ENCODE measurements at places on chromosomes 5 and 9. TPM values are rescaled to one million over a fixed set of nuclear protein-coding genes. Genes with fewer than 3 reads are reported as not detected.

Gene RNF145
- total RNA-seq = 51.6 TPM

Gene TAF11L9
- total RNA-seq = not detected

Gene SLC28A3
- 0.15 TPM for total RNA-seq

Gene FOXD4
- total RNA-seq = 0.17 TPM

Gene EGFLAM
- total RNA-seq = 3.0 TPM

Gene FBXW2
- 36.4 TPM for total RNA-seq

Gene STK10
- 28.6 TPM for total RNA-seq

Gene ENTPD2
- not detected for total RNA-seq

Gene SHISAL2B
- not detected for total RNA-seq

Gene DNAJA1
- 94.6 TPM for total RNA-seq

Gene LOX
- total RNA-seq = 66.2 TPM

Gene CCNG1
- 507 TPM for total RNA-seq

Gene RMRP
- total RNA-seq = 6,137 TPM

Gene PKD2L2
- not detected for total RNA-seq

Gene IARS1
- total RNA-seq = 319 TPM
